ENCODE measurements at places on chromosomes 1 and 21. TPM values are rescaled to one million over a fixed set of nuclear protein-coding genes. Genes with fewer than 3 reads are reported as not detected.

FABP3 gene
- total RNA-seq = 15.9 TPM

CHAF1B gene
- 0.24 TPM for total RNA-seq

MPZ gene
- total RNA-seq = 0.48 TPM

PRUNE1 gene
- total RNA-seq = 22.6 TPM

PRMT2 gene
- total RNA-seq = 152 TPM

SH2D2A gene
- total RNA-seq = 0.48 TPM

BEND5 gene
- total RNA-seq = 6.3 TPM

COA6 gene
- total RNA-seq = 2.9 TPM

PLEKHN1 gene
- 1.2 TPM for total RNA-seq

TCHH gene
- 0.96 TPM for total RNA-seq

SETDB1 gene
- total RNA-seq = 38.8 TPM

GJA8 gene
- not detected for total RNA-seq

SPRR2E gene
- not detected for total RNA-seq

TIAM1 gene
- 14.0 TPM for total RNA-seq

COL8A2 gene
- total RNA-seq = 110 TPM

SLAMF8 gene
- 4.3 TPM for total RNA-seq

GCSAML gene
- total RNA-seq = 0.48 TPM
